ENCODE measurements at places on chromosomes 1 and 21. TPM values are rescaled to one million over a fixed set of nuclear protein-coding genes. Genes with fewer than 3 reads are reported as not detected.
A peak's percentile ranks its signal among the peaks of the same experiment; 100 is the strongest.

DNA sequence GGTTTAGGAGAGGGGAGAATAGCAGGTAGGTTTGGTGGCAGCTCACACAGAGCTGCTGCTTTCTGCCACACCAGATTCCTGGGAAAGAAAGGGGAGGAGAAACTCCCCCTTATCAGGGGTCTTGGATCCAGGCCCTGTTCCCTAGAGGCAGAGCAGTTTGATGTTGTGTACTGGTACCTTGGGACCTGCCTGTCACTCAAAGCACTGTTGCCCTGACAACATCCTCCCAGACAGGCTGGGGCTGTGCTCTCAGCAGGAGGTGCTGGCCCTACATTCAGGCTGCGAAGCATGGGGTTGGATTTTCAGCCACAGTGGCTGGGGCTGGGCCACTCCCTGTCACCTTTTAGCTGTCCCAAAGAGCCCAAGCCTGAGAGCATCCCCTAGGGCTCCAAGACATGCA lies 188.0 kb downstream of the GRIK3 start:
- H3K27ac ChIP-seq: no peak overlapping the region
- H3K27me3 ChIP-seq: no peaks in the 10 kb centered on the region
- no peaks in the 10 kb centered on the region for H3K36me3 ChIP-seq
- DNase-seq: peak; percentile 82
- H3K4me1 ChIP-seq: peaks cover 44% of the 10 kb centered on the region

GRCh38 chr1:211229365-211229759 lies 29.8 kb upstream of the RCOR3 start:
- no peaks in the 10 kb centered on the region for H3K4me1 ChIP-seq
- no peak overlapping the region for H3K27ac ChIP-seq
- no peak overlapping the region for H3K4me3 ChIP-seq
- no peaks in the 10 kb centered on the region for H3K27me3 ChIP-seq
- DNase-seq: no peak
- H3K36me3 ChIP-seq: no peaks in the 10 kb centered on the region

Gene OR4F29
- total RNA-seq: not detected

Gene RIPPLY3
- total RNA-seq: 2.8 TPM

DNA sequence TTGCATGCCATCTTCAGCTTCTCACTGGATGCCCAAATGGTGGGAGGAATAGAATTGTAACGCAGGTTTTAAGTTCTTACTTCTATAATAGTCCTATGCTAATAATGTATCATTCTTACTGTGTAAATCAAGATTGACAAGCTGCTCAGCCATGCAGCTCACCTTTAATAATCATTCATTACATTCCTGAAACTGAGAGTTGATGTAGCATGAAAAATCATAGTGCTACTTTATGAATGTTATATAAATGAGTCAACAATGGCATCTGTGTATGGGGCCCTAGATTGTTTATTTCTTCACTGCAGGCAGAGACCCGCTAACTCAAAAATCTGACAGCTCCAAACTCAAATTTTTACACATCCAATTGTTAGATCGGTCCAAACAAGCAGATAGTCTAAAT lies 34.4 kb downstream of the FH start:
- no peaks in the 10 kb centered on the region for H3K36me3 ChIP-seq
- no peaks in the 10 kb centered on the region for H3K4me1 ChIP-seq
- H3K27me3 ChIP-seq: no peaks in the 10 kb centered on the region
- DNase-seq: no peak
- no peak overlapping the region for H3K27ac ChIP-seq

Gene LHX8
- not detected for total RNA-seq

GRCh38 chr1:221477252-221477651 lies 264.6 kb downstream of the DUSP10 start:
- no peak overlapping the region for H3K27ac ChIP-seq
- no peak for DNase-seq
- no peaks in the 10 kb centered on the region for H3K4me1 ChIP-seq
- no peaks in the 10 kb centered on the region for H3K36me3 ChIP-seq

- peaks cover 16% of the 10 kb centered on the region for H3K4me1 ChIP-seq
- H3K27me3 ChIP-seq: no peaks in the 10 kb centered on the region
- H3K4me3 ChIP-seq: no peak overlapping the region
- no peak overlapping the region for H3K27ac ChIP-seq
Observed at GRCh38 chr1:40982721-40983120, 3.2 kb downstream of the CTPS1 start.

Gene NEGR1
- 0.62 TPM for total RNA-seq

GRCh38 chr1:220564216-220564615 lies 36.3 kb downstream of the MARK1 start:
- H3K36me3 ChIP-seq: no peaks in the 10 kb centered on the region
- no peak for DNase-seq
- no peak overlapping the region for H3K27ac ChIP-seq
- no peak overlapping the region for H3K4me3 ChIP-seq

GRCh38 chr1:115331558-115332331 lies 6.3 kb downstream of the NGF start:
- no peaks in the 10 kb centered on the region for H3K36me3 ChIP-seq
- H3K27me3 ChIP-seq: peaks cover 24% of the 10 kb centered on the region
- peak; percentile 10 for DNase-seq
- no peak overlapping the region for H3K27ac ChIP-seq

DNA sequence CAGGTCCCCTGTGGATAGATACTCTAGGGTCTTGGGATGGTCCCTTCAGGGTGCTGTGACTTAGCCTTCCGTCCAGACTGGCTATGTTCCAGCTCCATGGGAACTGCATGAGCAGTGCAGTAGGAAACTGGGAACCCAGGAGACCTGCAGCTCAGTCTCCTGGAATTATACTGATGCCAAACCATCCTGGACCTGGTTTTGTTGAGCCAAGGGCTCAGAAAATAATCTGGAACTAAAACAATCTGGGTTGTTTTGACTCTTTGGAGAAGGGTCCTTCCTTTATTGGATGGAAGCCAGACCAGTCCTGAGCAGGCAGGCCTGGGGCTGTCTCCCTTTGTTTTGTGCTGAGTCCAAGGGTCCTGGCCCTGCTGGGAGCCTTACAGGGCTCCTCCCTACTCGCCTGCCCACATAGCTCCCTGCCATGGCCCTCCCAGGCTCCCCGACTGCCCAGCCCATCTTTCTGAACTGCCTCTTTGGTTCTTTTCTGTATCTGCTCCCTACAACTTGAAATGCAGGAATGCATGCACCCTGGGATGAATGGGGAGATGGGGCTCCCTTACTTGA lies 1.2 kb downstream of the IPO13 start:
- peaks cover 17% of the 10 kb centered on the region for H3K4me1 ChIP-seq
- H3K36me3 ChIP-seq: no peaks in the 10 kb centered on the region
- peak overlapping the region; percentile 75 for H3K4me3 ChIP-seq
- H3K27ac ChIP-seq: no peak overlapping the region
- H3K27me3 ChIP-seq: no peaks in the 10 kb centered on the region

DNA sequence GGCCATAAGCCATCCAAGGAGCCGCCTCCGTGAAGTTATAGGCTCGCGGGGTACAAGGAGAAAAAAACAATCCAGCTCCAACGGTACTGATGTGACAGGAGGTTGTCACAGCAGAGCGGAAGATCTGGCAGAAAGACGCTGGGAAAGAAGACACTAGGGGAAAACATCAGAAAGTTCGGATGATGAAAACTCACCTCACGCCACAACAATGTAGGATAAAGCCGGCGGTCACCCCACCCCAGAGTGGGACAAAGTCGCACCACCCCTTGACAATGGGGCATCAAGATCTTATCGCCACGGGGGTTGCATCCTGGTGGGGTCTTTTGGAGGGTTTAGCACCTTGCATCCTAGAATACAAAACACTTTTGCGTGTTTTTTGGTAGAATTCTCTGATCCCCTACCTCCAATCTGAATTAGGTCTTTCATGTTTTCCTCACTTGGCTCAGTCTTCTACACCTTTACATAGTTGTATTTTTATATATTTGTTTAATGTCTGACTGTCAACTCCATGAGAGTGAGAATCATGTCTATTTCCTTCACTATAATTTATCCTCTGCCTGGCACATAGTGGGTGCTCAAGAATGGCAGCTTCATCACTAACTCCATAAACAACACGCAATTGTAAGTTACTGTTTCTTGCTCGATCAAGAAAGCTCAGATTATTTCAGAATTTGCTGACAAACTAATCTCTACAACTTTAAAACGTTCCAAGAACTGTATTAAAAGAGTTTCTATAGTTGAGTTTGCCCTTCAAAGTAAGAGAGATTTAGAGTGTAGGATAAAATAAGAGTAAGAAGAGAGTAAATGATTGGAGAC lies 611 bp upstream of the ZSWIM5 start:
- H3K4me3 ChIP-seq: peak overlapping the region; percentile 96
- DNase-seq: no peak
- no peaks in the 10 kb centered on the region for H3K36me3 ChIP-seq
- H3K4me1 ChIP-seq: peaks cover 25% of the 10 kb centered on the region
- H3K27ac ChIP-seq: no peak overlapping the region
- peaks cover 50% of the 10 kb centered on the region for H3K27me3 ChIP-seq

DNA sequence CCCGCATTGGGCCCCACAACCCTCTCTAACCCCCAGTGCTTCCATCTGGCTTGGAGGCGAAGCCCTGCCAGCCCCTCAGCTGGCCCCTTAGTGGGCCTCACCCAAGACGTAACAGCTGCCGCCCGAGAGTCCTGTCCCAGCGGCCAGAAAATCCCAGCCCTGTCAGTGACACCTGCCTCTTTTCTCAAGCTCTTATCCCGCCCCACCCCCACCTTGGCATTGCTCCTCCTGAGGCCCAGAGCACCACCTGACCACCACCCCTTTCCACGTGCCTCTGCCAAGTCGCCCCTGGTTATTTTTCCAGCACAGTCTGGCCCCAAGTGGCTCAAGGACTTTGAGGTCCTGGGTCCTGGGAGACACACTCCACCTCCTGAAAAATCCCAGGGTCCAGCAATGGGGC lies 5.9 kb upstream of the CTRC start:
- no peak for DNase-seq
- no peaks in the 10 kb centered on the region for H3K36me3 ChIP-seq
- H3K27me3 ChIP-seq: no peaks in the 10 kb centered on the region
- no peak overlapping the region for H3K4me3 ChIP-seq

Gene FAM72C
- total RNA-seq: 14.8 TPM

- no peak for DNase-seq
- H3K36me3 ChIP-seq: no peaks in the 10 kb centered on the region
- no peaks in the 10 kb centered on the region for H3K27me3 ChIP-seq
- H3K4me1 ChIP-seq: peaks cover 29% of the 10 kb centered on the region
Observed at GRCh38 chr1:36920371-36920770, 113.9 kb downstream of the GRIK3 start.

DNA sequence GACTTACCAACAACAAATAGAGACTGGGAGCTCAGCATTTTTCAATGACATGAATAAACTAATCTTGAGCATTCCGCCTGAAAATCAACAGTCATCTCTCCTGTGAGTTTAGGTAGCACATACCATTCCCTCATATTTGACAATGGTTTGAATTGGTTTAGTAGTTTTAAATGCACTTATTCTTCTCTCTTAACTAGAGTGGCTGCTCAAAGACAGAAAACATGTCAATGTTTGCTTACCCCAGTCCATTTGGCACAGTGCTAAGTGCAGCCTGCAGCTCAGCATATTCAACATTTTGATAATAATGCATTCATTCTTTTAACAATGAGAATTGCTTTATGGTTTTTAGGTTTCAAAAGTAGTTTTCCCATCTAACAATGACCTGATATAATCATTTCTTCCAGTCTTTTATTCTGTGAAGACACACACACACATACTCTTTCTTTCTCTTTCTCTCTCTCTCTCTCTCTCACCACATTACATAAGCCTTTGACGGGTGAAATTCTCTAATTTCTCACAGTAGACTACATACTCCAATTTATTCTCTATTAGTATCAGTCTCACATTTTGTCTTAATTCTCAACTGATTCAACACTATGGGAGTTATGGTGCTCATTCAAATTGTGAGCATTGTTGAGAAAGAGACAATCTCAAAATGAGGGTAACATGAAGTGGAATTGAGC lies 432.3 kb downstream of the LRRIQ3 start:
- no peak overlapping the region for H3K4me3 ChIP-seq
- H3K4me1 ChIP-seq: no peaks in the 10 kb centered on the region
- no peaks in the 10 kb centered on the region for H3K27me3 ChIP-seq
- DNase-seq: no peak
- no peak overlapping the region for H3K27ac ChIP-seq

Data from neural progenitor cell (in vitro differentiated cells).